ENCODE measurements at places on chromosomes 1 and 21.

DNA sequence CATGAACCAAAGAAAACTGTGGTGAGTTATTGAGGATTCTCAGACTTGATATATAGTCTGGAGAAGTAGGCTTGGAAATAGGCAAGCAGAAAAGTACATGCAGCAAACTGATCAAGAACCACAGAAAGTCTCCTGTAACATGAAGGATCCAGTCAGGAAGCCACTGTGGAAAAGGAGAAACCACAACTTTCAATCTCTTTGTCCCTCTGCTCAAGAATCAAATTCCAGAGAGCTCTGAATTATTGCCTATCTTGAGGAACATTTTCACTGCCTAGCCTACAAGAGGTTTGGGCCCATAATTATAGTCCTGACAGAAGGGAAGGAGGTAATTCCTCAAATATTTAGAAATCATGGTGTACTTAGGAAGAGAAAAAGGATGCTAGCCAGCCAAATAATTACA lies 43.0 kb upstream of the ADAMTS1 start:
- no peak for DNase-seq

DNA sequence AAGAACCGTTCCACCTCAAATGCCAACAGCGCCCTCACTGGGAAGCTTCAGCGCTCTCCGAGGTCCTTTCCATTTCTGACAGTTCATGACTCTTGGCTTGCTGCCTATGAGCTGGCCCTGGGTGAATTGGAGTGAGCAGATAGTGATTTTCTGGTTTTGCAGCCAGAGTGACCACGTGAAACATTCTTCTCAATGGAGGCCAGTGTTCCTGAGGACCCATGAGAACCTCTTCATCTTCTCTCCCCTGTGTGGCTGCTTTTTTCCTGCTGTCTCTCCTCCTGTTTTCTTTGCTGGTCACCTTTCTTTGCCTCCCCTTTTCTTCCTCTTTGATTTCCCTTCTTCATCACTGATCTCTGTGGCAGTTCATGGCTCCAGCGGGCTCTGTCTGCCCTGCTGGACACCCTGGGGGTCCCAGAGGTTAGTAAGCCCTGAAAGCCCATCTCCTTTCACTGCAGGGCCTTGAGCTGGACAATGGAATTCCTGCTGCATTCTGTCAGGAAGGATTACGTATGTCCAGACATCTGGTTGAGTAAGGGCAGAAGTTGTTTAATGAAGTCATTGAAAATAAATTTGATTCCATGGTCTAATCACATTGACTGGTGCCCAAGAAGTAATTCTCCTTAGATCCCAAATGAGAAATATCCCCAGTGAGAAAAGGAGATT lies 29.9 kb downstream of the VASH2 start:
- no peak for DNase-seq

GRCh38 chr1:89681045-89681729 lies 48.3 kb downstream of the LRRC8C start:
- no peak for DNase-seq

GRCh38 chr1:18440385-18441226 lies 40.1 kb upstream of the KLHDC7A start:
- peak; percentile 56 for DNase-seq

DNA sequence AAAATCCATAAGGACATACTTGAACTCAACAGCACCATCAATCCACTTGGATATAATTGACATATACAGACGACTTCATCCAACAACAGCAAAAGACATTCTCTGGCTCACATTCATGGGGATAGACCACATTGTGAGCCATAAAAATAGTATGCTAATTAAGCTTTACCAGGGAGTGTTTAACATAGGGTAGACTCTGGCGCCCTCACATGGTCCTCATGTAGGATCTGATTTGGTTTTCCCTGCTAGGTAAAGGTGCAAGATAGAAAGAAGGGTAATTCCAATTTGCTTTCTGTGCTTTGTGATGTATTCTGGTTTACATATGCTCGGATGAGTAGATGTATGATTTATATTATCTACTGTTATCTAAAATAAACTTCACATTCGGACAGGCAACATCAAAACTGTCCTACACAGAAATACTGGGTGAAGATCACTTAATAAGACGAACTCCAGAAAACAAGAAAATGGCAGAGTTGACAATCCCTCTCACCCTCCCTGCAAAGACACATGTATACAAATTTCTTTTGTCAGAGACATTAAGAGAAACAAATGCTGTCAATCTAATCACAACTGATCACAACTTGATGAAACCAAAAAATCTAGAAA lies 27.7 kb downstream of the CR1L start:
- peak; percentile 84 for DNase-seq

- DNase-seq = no peak
These were observed 28.3 kb downstream of the VWA5B1 start for GRCh38 chr1:20318971-20319370.

GRCh38 chr1:28885977-28886730 lies 28.2 kb upstream of the EPB41 start:
- DNase-seq = no peak

All from SW480 (cell line).